ENCODE measurements at places on chromosomes 6 and 20. TPM values are rescaled to one million over a fixed set of nuclear protein-coding genes. Genes with fewer than 3 reads are reported as not detected.

GRCh38 chr6:77025736-77026223 is 437.5 kb downstream of the HTR1B start:
- no peak for DNase-seq

GRCh38 chr6:41878961-41879405 is 16.2 kb downstream of the USP49 start:
- peak; percentile 72 for DNase-seq

GRCh38 chr6:114467931-114468330 is 125.1 kb upstream of the HS3ST5 start:
- DNase-seq, result no peak

- no peak for DNase-seq
Observed at GRCh38 chr20:47868236-47868635, 83.0 kb upstream of the SULF2 start.

DNA sequence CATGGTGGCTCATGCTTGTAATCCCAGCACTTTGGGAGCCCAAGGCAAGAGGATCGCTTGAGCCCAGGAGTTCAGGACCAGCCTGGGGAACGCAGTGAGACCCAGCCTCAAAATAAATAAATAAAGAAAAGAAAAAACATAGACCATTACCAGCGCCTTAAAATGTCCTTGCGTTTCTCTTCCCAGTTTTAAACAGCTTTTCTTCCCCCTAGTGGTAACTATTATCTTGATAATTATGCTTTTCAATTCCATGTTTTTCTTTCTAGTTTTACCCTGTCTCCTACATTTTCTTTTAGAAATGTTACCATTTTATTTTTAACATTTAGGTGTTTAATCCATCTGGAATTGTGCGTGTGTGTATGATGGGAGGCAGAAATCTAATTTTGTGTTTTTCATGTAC is 24.4 kb downstream of the DNAH8 start:
- no peak for DNase-seq

DNA sequence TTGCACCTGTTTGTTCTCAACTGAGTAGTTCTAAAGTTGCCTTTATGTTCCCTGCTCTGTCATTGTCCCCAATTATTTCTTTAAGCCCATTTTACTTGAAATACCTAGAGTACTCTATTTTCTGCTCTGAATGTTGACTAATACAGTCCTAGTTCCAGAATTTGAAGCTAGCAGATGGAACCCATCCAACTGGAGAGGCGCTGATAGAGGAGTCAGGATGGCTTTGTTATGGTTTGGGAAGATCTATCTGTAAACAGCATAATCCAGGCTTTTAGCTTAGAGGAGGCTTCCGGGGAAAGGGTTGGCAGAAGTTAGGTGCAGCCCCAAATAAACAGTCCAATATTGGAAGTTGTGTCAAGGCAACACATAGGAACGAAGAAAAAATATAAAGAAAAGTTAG is 927.7 kb downstream of the TFAP2A start:
- DNase-seq, result no peak

DNA sequence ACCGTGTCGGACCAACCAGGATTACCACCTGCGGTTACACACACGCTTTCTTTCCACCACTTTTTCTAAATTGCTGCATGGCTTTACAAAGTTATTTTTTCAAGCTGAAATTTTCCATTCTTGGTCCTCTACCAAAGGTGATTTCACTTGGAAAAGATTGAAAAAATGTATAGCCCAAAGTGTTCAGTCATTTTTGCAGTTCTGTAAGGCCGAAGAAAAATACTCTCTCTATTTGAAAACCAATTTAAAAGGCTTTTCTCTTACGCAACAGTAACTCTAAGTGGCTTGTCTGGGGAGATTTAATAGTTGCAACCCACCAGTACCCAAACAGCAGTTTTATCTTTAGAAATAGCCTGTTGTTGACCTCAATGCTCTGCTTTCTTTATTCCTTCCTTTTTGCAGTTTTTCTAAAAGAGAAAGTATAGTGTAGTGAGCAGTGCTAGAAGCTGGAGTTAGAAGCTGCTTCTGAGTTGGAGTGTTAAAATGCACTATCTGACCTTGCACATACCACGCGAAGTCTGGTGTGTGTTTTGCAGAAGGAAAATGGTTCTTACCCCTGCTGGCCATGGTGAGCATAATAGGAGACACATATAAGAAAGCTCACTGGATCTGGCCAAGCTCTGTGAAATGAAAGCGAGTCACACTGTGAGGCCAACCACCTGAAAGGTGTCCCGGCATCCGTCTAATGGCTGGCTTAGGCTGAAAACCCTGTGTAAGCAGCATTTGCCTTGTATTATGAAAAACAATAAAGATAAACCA is 271.6 kb upstream of the PRND start:
- peak; percentile 29 for DNase-seq

- no peak for DNase-seq
Observed at GRCh38 chr6:138339024-138339423, 38.7 kb upstream of the SMIM28 start.

DNA sequence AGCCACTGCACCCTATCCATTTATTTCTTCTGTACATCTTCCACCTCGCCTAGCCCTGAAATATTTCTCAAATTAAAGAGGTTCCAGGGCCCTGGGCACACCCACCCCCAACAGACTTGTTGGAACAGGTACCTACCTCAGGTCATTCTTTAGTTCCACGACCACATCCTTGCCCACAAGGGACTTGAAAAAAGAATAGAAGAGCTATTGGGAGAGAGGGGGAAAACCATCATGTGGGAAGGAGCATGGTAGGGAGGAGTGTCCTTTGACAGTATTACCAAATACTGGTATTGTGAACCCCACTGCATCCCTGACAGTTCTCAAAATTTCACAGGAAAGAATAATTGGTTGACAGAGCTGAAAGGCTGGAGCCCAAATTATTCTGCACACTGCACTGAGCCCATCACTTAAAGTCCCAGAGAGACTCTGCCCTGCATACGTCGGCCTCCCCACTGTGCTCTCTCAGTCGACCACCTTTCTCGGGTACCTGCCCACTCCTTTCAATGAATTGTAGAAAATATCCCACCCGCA is 762 bp downstream of the LSM2 start:
- DNase-seq, result no peak

DNA sequence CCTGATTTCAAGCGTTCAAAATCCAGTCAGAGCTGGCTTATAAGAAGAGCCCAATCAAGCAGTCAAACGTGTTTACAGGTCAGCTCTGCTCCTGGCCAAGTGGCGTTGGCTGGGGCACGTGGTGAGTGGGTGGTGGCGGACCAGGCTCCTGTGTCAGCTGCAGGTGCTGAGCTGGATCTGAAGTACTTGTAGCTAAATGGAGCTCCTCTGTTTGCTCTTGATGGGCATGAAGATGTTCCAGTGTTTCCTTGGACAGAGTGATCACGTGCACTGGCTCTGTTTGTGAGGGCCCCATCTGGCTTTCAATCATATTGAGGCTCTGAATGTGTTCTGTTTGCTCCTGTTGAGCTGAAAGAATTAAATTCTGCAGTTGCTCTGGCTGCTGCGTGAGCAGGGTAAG is 10.2 kb upstream of the MICAL1 start:
- no peak for DNase-seq

DNA sequence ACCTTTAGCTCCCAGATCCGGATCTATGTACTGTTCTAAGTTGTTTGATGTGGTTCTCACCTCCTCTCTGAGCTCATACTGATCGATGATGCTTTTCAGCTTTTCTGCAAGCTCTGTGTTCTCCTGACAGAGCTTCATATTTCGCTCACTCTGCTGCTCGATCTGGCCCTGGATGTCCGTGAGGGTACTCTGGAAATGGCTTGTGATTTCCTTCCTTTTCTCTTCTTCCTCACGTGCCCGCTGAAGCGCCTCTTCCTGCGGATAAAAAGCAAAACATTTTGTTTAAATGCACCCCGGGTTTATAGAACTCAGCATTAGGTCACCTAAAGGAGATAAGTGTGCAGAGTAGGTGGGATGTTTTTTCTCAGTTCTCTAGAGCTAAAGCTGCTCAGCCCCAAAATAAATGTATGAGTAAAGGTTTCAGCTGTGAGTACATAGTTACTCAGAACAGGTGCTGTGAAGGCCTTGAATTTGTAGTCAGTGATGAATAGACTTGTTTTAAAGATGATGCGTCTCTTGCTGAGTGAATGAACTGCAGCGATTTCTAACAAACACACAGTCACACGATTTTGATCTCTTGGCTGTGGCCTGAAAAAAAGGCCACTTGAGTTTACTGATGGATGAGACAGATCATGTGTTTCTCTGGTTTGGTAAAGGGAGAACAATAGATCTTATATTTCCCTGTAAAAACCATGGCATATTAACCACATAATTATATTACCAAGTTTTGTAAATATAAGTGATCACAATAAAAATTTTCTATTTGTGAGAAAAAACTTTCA is 29.1 kb downstream of the TXLNB start:
- no peak for DNase-seq

GRCh38 chr6:23302514-23302913 is 733.1 kb downstream of the HDGFL1 start:
- DNase-seq, result no peak

DNA sequence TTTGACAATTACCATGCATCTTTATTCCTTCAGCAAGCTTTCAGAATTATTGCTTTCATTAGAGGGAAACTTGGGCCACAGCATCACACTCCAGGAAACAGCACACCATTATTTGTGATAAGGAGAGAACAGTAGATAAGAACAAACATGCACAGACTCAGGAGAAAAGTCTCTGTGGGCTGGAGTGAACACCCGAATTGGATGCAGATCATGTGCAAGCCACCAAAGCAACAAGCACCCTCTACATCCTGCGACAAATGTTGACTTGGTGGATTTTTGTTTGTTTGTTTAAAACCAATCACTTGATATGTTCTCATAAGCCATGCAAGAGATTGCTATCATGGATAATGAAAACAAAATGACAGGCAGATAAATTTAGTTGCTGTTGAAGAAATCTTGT is 67.7 kb upstream of the ZFP64 start:
- DNase-seq, result no peak

DNA sequence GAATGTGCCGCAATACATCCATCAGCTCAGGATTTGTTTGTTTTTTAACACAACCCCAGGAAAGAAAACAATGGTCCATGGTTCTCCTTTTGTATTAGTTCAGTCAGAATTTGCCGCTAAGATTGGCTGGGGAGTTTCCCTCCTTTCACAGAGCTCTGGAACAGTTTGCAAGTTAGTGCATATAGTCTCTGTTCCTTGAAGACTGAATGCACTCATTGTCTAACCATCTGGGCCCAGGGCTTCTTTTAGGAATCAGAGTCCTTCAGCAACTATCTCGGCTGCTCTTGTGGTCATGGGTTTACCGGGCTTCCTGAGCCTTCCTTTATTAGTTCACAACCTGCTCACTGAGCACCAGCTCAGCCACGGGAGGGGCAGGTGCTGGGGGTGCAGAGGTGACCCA is 121.3 kb downstream of the SLC23A2 start:
- DNase-seq, result no peak

- no peak for DNase-seq
Observed at GRCh38 chr6:50608421-50608820, 104.9 kb upstream of the TFAP2D start.

- DNase-seq, result no peak
Observed at GRCh38 chr6:151869787-151870186, 62.3 kb downstream of the ESR1 start.

DNA sequence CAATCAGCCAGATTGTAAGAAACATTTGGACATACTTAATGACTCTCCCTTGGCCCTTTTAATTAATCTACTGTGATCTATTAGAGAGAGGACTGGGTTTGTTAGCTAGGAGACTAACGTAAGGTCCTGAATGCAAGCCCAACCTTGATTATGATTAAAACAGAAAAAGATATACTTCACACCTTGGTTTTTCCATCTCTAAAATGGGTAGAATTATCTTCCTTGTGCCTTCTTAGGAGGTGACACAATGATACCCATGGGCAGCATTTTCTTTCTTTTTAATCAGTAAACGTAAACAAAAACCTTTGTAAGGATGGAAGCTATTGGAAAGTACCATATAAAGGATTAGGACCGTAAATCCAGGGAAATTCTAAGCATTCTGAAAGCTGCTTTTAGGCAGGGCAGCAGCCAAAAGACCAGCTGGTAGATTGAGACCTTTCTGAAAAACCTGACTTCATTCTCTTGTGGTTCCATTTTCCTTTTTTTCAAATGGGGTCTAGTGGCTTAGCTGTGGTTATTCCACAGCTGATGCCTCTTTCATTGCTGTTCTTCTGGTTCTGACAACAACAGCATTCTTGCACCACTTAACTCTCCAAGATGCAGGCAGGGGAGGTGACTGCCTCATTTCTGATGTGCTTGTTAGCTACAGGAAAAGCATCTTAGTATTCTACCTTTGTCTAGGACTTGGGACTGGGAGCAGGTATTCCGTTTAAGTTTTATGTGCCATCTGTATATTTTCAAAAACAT is 27.4 kb downstream of the RREB1 start:
- DNase-seq, result no peak

- DNase-seq, result no peak
Observed at GRCh38 chr6:76792394-76792793, 670.9 kb downstream of the HTR1B start.

DNA sequence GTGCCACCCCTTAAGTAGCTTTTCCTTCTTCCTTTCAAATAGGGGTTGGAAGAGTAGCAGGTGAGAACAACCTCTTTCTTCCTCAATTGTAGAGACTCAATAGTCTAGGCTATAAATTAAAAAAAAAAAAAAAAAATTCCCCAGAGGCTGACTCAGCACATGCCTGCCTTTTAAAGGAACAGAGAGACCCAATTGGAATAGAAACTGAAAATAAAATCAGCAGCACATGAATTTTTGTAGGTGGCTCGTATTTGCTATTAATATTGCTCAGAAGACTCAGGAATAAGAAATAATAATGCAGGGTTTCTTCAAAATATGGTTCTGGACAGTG is 19.3 kb downstream of the TOP1 start:
- DNase-seq, result no peak

- no peak for DNase-seq
Observed at GRCh38 chr6:116443105-116443504, 18.1 kb upstream of the CALHM6 start.

- DNase-seq, result no peak
Observed at GRCh38 chr6:12815884-12816600, 99.5 kb downstream of the PHACTR1 start.

- no peak for DNase-seq
Observed at GRCh38 chr6:31722173-31722572, 627 bp upstream of the LY6G6C start.

GRCh38 chr20:16317445-16318362 is 255.5 kb downstream of the KIF16B start:
- DNase-seq, result no peak

DNA sequence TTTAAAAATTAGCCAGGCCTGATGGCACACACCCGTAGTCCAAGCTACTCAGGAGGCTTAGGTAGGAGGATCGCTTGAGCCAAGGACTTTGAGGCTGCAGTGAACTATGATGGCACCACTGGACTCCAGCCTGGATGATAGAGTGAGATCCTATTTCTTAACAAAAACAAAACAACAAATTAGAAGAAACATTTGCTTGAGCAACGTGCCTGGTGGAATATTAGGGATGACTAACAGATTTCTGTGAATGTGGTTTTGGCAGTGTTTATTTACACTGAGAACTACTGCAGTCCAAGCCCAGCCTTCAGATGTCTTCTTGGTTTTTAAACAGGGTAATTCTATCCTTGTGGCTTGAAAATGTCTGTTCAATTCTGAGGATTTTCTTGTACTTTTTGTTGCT is 9.2 kb downstream of the PPP1R3G start:
- peak; percentile 94 for DNase-seq

C4A gene
- 5.9 TPM for polyA plus RNA-seq

C20orf141 gene
- polyA plus RNA-seq, result 0.12 TPM

ZKSCAN8 gene
- 5.5 TPM for polyA plus RNA-seq

ULBP3 gene
- polyA plus RNA-seq, result 6.0 TPM

RIPOR3 gene
- polyA plus RNA-seq, result 1.2 TPM

PPP1R16B gene
- polyA plus RNA-seq, result not detected

MOCS1 gene
- polyA plus RNA-seq, result 13.4 TPM

SLC22A3 gene
- not detected for polyA plus RNA-seq

KIF25 gene
- not detected for polyA plus RNA-seq

MATN4 gene
- polyA plus RNA-seq, result 0.05 TPM

IL17A gene
- not detected for polyA plus RNA-seq

TCF21 gene
- polyA plus RNA-seq, result 0.09 TPM

PI16 gene
- polyA plus RNA-seq, result 0.09 TPM

PREP gene
- polyA plus RNA-seq, result 12.0 TPM

Data from BJ (cell line).